ENCODE measurements at places on chromosomes 7 and 10.

- no peak for DNase-seq
Measured at GRCh38 chr10:101258179-101258885, 29.1 kb upstream of the LBX1 start.

GRCh38 chr10:60351191-60351853, 38.4 kb downstream of the ANK3 start:
- no peak for DNase-seq

DNA sequence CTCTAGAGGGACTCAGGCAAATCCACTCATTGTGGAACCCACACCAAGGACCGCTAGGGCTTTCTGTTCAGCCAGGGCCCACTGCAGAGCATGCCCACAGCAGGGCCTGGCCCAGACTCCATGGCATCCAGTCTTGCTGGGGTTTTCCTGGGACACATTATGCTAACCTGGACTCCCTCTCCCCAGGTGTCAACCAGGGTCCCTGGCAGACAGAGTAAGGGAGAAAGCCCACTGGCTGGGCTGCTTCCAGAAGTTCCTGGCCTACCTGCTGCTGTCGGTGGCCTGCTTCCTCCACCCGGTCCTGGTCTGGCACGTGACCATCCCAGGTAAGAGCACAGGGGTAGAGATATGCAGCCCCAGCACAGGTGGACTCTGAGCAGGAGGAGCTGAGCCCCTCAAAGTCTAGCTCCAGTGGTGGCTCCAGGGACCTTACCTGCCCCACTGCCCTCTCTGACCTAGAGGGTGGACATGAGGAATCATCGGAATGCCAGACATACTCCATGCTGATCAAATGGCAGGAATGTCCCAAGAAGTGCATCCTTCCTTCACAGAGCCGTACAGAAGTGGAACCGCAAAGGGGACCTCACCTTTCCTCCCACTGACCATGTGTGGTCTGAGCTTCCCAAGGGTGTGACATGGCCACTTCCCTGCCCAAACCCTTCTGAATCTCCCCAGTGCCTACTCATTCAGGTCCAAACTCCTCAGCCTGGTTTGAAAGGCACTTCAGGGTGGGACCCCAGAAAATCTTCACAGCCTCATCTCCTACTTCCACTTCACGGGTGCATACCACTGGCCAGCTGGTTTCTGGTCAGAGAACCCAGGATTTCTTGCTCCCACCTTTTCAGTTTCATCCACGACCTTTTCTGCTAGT, 22.5 kb downstream of the TMEM72 start:
- no peak for DNase-seq

DNA sequence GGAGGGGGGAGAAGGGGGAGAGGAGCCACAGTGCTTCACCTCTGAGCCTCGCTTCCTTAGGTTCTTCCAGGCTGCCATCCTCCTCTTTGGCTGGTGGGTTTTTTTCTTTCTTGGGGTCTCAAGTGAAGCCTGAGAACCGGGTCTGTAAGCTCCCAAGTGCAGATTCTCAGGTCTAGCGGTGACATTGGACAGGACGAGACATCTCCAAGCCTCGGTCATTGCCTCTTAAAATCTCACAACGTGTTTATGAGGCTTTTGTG, 817 bp upstream of the IL15RA start:
- no peak for DNase-seq

- DNase-seq, result no peak
Measured at GRCh38 chr10:3395041-3395440, 222.5 kb upstream of the PITRM1 start.

DNA sequence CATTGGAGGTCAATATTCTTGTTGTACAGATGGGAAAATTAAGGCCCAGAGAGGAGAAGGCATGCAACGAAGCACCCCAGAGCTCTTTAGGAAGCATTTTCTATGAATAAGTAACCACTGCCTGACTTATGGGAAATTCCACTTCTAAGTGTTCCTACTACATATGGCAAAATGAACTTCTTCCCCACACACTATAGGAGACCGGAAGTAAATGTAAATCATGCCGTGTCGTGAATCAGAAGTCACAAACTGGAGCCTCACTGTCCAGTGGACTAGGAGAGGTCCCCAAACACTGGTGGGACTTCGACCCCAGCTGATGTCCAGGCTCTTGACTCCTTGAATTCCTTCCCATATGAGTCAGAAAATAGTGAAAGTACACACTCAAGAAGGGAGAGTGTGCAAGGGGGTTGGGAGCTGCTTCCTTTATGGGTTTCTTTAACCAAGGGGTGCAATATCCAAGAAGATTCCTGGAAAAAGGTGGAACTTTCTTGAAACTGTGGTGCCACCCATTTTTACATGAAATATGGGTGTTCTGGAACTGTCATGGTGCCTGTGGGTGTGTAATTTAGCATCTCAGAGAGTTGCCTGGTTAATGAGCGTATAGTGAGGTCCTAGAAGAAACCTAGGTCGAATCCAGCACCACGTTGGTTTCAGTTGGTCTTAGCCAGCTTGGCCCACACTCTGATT, 6.7 kb downstream of the RASSF4 start:
- no peak for DNase-seq

DNA sequence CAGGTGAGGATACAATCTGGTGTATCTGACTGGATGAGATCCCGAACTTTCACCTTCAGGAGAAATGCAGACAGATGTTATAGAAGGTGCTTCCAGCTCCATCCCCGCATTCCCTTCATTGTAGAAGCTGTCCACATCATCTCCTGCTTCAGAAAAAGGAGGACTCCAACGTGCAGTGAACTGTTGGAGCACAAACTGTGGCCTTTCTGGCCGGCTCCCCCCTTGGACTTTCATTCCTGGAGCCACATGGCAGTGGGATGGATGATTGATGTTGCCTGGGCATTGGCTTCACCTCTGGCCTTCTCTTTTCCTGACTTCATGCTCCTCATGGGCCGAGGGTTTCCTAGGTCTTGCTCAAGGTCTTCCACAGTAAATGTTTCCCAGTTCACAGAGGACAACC, 29.6 kb upstream of the ZNF273 start:
- DNase-seq, result no peak

- no peak for DNase-seq
Measured at GRCh38 chr7:141610671-141611070, 59.5 kb downstream of the AGK start.

- no peak for DNase-seq
Measured at GRCh38 chr10:99975942-99976809, 33.6 kb downstream of the DNMBP start.

- DNase-seq, result no peak
Measured at GRCh38 chr10:116038259-116038658, 234.7 kb downstream of the GFRA1 start.

- no peak for DNase-seq
Measured at GRCh38 chr10:78451592-78451991, 417.9 kb downstream of the RPS24 start.

DNA sequence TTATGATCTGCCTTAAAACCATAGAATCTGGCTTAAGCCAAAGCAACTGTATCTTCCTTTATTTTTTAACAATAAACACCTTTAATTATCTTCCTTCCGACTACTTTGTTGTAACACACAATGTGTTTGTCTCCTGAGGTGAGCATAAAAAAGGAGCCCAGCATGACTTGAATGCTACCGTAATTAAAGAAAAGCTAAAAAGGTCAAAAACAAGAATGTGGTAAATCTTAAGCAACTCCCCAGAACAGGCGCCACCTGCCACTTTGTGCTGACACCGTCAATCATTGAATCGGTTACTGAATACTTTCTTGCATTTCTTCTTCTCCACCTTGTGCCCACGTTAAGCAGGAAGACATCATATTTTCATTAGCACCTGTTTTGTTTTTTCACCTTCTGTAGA, 569.9 kb upstream of the C7orf33 start:
- no peak for DNase-seq

- no peak for DNase-seq
Measured at GRCh38 chr10:26960308-26960707, 99.5 kb upstream of the ABI1 start.

- DNase-seq, result no peak
Measured at GRCh38 chr7:54014765-54015164, 527.4 kb upstream of the VSTM2A start.

DNA sequence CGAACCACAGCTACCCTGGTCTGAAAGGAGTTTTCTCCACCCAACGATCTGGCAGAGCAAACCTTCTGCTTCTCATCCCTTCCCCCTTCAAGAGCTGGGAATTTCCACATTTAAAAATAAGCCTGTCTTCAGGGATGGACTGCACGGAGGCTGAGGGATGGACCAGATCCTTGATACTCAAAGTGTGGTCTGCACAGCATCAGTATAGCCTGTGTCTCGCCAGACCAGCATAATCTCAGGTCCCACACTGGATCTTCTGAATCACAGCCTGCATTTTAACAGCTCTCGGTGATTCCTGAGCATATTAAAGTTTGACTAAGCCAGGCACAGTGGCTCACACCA, 7.1 kb downstream of the KCNMA1 start:
- no peak for DNase-seq

GRCh38 chr7:55533050-55533728, 39.1 kb downstream of the VOPP1 start:
- peak; percentile 59 for DNase-seq

DNA sequence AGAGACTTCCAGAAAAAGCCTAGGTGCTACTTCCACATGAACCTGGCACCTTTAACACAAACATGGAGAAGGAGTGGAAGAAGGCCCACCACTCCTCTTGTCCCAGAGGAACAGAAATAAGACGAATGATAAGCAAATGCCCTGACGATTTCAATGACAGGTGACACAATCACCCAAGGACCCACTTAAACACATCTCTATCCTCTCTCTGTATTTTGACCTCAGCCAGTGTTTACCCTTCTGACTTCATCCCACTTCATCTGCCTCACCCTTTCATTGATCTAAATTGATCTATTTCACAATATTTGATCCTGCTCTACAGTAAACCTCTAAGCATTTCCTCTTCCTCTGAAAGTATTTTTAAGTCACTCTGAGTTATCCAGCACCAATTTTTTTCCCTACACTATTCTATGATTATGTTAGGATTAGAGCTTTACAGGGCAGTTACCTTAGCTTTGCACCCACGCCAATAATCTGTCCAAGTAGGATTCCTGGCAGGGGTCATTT, 9.1 kb downstream of the GOT1 start:
- no peak for DNase-seq

- no peak for DNase-seq
Measured at GRCh38 chr10:121570315-121570714, 27.9 kb downstream of the FGFR2 start.

GRCh38 chr7:112212571-112212970, 6.1 kb downstream of the ZNF277 start:
- no peak for DNase-seq

DNA sequence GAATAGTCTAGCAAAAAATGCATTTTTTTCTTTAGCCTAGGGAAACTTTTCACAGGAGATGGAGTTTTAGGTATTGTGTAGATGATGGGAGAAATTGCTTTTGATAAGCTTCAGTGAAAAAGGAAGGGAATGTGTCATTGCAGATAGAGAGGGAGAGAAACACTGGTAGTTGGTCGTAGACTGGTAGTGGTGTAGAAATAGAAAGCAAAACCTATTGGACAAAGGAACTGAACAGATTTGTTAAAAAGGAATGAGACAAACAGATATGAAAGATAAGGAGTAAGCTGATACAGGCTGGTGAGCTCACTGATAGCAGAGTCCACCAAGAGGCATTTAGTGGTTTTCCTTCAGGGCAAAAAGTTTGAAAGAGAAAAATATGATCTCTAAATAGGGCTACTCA, 94.3 kb downstream of the ZEB1 start:
- no peak for DNase-seq

GRCh38 chr10:46546591-46547540, 9.6 kb downstream of the GPRIN2 start:
- DNase-seq, result no peak

DNA sequence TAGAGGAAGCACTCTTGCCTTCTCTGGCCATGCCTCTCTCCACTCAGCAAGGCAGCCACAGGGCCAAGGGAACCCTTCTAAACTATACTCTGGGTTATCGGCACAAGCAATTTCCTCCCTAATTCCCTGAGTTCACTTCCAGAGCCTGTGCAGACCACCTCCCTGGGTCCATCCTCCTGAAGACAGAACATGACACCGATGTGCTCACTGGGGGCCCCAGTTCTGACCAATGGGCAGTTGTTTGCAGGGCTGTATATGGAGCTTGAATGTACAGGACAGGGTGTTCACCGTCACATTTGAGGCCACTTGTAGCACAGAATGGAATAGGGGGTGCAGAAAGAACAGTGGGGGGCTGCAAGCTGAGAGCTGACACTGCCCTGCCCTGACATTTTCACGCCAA, 77.7 kb downstream of the TFEC start:
- DNase-seq, result no peak

DNA sequence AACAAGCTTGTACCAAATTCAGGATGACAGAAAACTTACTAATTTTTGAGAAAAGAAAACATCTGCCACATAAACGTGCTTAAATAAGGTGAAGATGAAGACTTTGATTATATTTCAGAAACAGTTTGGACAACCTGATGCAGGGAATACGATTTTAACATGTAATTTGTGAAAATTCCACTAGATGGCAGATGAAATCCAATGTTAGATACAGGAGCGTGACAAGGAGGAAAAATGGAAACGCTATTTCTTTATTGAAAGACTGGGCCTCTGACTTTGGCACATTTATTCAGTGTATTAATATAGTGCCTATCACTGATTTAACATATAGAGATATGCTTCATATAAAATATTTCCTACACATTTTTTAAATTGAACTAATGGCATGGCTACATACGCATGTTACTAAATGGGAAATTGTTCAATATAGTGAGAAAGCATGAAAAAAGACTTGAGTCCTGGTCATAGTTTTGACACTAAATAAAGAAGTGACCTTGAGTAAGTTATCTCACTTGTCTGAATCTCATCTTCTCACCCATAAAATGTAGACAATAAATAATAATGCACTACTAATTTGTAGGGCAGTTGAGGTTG, 60.7 kb downstream of the CD36 start:
- no peak for DNase-seq

DNA sequence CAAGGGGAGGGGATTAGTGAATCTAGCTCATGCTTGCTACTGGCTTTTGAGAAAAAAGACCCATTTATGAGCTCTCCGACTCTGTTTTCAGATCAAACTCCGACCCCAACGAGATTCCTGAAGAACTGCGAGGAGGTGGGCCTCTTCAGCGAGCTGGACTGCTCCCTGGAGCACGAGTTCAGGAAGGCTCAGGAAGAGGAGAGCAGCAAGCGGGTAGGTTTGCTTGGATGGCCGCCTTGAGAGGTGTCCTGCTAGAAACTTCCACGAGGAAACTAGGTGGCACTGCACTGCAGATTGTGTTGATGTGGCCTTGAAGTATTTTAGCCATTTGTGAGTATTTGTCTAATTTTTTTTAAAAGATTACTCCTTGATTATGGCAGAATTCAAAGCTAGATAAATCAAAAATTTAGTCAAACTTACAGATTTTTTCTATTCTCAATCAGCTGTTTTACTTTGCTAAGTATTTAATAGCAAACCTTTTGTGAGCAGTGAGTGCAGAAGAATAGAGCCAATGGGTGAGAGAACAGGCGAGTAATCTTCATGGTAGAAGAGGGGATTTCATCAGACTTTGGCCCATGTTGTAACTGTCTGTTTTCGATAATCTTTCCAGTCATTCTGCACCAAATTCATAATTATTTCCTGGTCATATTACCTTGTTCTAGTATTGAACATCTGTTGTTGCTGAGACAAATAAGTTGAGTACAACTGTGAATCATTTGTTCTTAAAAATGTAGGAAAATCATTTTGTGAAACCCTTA, 95.4 kb downstream of the CREB5 start:
- no peak for DNase-seq

All from stimulated activated naive CD4-positive, alpha-beta T cell treated with Interleukin-2 at 50 U/mL for 16 hours (primary cell).